ENCODE measurements at places on chromosomes 2 and 18. TPM values are rescaled to one million over a fixed set of nuclear protein-coding genes. Genes with fewer than 3 reads are reported as not detected.

DNA sequence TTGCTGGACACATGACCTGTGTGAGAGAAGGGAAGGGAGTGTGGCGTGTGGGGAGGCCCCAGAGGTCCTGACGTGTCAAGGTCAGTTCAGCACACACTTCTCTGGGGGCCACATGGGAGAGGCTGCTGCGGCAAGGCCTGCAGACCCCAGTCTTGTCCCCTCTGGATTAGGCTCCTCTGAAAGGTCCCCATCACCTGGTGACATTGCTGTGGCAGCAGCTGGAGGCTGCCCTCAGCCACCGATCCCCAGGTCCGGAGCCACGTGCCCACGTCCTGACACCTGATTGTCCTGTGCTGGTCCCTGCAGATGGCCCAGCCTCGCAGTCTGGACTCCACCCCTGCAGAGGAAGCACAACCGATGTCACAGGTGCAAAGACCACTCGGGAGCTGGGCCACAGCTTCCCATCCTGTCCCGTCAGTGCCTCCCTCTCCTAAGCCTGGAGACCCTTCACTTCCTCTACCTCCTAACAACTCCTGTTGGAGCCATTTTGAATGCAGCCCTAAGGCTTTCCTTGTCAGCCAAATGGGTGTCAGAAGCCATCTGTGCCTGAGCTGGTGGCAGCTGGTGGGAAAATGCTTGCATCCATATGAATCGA is 12.7 kb downstream of the TMEM177 start:
- no peak for DNase-seq

- no peak for DNase-seq
Measured at GRCh38 chr2:19883486-19883885, 18.3 kb downstream of the TTC32 start.

GRCh38 chr2:105972246-105972645 is 221.9 kb downstream of the UXS1 start:
- no peak for DNase-seq

DNA sequence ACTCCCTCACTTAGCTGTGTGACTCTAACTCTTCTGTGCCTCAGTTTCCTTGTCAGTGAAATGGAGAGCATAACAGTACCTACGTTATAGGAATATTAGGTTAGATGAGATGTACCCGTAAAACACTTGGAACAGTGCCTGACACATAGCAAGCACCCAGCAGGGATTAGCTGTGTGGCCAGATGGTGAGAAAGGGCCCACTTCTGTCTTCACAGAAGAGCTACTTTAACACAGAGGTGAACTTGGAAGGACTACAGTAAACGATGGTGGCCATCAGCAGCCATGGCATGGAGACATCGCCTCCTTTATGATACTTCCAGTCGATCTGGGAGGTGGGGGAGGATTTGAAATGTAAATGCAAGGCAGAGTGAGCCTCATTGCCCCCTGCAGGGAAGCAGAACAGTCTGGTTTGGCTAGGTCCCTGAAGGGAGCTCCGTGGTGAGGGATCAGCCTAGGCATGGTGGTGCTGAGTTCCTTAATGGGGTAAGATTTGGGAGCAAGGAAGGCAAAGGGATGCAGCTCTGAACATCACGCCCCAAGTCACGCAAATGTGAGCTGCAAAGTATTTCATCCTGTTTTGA is 101.7 kb upstream of the ALPP start:
- DNase-seq, result no peak

- DNase-seq, result no peak
Measured at GRCh38 chr2:177832611-177833433, 239.8 kb downstream of the PDE11A start.

The CRYBA2 gene
- total RNA-seq, result not detected

The CIDEA gene
- total RNA-seq, result not detected

GRCh38 chr2:21123473-21124393 is at the start of gene TDRD15:
Gene TDRD15, plus strand, starts transcription at chr2:21123968. Its CDS starts 13,500 bp downstream, at chr2:21137468.
- DNase-seq, result no peak

DNA sequence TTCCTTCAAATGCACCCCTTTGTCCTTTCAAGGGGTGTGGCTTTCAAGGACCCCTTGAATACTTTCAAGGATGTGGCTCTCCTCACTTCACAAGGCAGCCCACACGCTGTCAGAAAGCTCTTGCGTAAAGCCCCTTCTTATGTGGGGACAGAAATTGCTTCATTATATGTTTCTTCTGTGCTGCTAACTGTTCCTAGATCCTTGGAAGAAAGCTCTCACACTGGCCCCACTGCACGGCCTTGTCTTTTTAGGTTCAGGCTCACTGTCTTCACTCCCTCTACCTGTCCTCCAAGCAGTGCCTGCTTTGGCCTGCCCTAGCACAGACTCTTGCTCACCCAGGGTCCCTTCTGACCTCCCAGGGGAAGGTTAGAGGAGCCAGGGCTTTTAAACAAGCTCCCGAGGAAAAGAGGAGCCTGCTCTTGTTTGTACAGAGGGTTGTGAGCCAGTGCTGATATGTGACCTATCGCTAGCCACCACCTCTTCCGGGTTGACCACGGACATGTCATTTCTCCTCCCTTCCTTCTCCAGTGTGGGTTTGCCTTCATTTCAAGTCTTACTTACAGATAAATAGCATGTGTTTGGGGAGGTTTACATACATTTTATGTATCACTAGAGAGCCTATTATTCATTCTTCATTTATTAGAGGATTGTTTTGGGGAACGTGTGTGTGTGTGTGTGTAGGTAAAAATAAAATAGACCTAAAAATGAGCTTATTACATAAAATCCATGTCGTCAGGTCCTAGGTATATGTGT is 94.7 kb downstream of the RTN4 start:
- no peak for DNase-seq

DNA sequence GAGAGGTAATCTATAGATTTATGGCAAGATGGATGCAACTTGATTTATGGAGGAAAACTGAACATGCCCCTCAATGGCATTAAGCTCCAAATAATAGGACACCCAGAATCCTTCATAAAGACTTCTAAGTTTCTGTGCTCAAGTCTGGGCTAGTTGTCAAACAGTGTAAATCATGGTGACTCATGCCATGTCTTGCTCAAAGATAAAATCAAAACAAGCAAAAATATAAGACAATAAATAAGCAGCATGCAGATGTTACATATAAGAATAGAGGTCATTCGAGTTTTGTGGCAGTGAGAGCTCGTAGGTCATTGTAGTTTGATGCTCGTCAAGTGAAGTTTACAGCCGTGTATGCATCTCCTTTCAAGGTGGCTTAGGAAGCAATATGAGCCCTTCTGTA is 403.2 kb downstream of the THSD7B start:
- no peak for DNase-seq

The CD28 gene
- total RNA-seq, result 124 TPM

- no peak for DNase-seq
Measured at GRCh38 chr2:21461754-21462240, 338.0 kb downstream of the TDRD15 start.

The PLCD4 gene
- total RNA-seq, result 0.05 TPM

The HOXD12 gene
- not detected for total RNA-seq

The D2HGDH gene
- 18.7 TPM for total RNA-seq

The SMARCAL1 gene
- 18.2 TPM for total RNA-seq

DNA sequence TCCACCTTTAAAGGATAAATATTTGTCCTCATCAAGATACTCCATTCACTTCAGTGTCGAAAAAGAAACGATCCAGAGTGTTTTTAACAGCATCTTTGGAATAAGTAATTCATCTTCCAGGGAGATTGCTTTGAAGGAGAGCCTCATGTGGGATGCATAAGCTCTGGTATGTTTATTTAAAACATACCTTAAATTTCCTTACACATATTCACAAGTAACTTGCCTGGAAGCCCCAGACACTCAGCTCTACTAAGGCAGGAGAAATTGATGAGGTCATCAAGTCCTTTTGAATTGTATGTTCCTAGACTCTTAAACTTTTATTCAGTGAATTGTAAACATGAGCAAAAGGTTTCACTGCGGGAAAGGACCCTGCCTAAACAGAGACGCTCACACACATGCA is 103.0 kb downstream of the CDK15 start:
- DNase-seq, result no peak

GRCh38 chr2:386406-387103 is 98.7 kb upstream of the ALKAL2 start:
- DNase-seq, result no peak

The C2orf69 gene
- total RNA-seq, result 17.8 TPM

DNA sequence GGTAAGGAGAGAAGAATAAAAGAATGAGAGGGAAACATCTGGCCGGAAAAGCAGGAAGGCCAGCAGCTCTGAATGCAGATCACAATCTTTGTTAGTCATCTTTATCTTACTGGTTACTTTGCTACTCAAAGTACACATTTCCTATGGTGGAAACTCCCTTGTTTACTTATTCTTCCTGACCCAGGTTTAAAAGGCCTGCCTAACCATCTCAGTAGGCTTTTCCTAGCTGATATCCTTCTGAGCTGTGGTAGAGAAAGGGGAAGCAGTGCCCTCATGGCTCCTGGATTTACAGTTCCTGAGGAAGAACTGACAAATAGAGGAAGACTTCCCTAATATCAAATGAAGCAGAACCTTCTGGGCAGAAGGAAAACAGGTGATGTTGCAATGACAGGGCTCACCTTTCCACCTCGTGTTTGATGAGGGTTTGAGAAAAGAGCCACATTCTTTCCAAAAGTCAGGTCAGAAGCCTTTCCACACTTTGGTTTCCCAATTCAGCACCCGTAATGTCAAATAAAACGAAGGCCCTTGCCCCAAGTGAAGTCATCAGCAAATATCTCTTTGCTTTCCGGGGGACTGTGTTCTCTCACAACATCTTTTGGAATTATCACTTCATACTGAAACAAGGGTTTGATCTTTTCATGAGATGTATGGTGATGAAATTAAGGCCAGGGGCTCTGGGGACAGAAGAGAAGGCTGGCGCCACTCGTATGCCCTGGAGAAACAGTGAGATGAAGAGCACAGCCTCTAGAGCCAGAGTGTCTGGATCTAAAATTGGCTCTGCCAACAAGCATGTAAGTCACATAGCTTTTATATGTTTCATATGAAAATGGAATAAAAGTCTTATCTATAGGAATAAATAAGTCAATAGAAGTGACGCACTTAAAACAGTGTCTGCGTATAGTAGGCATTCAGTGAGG is 26.7 kb upstream of the APOB start:
- no peak for DNase-seq

DNA sequence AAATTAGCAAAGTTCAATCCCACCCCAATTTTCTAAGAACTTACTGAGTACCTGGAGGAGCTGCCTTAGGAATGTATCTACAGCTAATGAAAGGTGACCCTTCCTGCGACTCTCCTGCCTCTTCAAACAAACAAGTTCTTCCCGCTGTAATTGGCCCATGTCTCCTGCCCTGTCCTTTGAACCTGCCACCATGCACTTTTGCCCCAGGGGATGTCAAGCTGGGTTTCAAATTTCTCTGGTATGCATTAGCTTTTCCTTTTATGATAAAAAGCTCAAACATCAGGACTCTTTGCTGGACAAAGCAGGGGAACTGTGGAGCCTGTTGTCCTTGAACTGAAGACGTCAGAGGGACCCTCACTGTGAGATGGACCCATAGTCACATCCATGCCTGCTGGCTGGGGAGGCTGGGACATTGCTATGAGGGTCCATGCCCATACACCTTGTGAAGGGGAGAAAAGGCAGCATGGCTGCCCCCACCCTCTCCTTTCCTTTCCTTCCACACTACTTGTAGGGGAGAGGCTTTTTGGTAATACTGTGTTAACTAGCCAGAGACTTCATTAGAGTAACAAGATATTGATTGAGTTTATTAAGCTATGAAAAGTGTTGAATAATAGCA is 210.7 kb upstream of the COPS8 start:
- DNase-seq, result no peak

- DNase-seq, result no peak
Measured at GRCh38 chr2:173346035-173346434, 8.6 kb upstream of the CDCA7 start.

DNA sequence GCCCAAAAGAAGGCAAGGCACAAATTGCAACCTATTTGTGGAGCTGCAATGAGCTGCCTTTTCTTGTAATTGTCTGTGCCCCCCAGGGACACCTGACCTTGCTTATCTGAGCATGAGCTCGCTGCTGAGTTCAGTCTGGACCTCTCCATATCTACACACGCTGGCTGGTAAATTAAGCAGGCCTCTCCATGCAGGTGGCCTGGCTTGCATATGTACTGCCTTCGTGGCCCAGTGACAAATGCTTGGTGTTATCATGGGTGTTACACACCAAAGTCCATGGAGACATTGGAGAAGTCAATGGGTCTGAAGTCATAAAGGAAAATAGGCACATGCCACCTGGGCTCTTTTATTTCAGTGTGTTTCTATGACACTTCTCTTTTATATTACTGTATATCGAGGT is 121.2 kb downstream of the IRS1 start:
- no peak for DNase-seq

The TMEFF2 gene
- total RNA-seq, result not detected

GRCh38 chr2:29323301-29323700 is 208.1 kb downstream of the CLIP4 start:
- no peak for DNase-seq

- DNase-seq, result no peak
Measured at GRCh38 chr2:50480507-50480906, 551.4 kb downstream of the NRXN1 start.

- DNase-seq, result no peak
Measured at GRCh38 chr2:70123051-70123828, 36.0 kb downstream of the PCBP1 start.

The GPBAR1 gene
- 0.66 TPM for total RNA-seq

DNA sequence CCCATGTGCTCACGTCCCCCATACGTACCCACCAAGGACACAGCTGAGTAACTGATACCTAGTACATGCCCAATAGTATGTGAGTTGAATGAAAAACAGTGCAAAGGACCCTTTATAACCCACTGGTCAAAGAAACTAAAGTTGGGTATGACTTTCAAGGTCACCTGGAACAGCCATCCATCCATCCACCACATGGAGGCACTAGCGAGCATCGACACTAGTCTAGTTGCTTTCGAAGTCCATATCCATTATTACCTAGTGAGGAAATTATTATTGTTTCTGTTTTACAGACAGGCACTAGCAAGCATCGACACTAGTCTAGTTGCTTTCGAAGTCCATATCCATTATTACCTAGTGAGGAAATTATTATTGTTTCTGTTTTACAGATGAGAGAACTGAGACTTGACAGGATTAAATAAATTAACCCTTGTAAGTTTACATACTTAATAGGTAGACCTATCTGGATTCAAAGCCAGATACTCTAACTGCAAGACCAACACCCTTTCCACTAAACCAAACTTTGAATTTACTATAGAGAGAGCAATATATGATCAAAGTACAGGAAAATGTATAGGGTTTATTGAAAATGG is 233.7 kb downstream of the METTL4 start:
- DNase-seq, result peak; percentile 11

GRCh38 chr18:73807551-73808192 is 340.0 kb downstream of the FBXO15 start:
- no peak for DNase-seq

The GPR45 gene
- total RNA-seq, result not detected

The ACVR1C gene
- 0.47 TPM for total RNA-seq

The TCF23 gene
- total RNA-seq, result not detected

The TTN gene
- 0.87 TPM for total RNA-seq

The CD226 gene
- 129 TPM for total RNA-seq

GRCh38 chr2:222842491-222843174 is 18.2 kb upstream of the ACSL3 start:
- DNase-seq, result no peak
